ENCODE measurements at places on chromosomes 12 and 14.

DNA sequence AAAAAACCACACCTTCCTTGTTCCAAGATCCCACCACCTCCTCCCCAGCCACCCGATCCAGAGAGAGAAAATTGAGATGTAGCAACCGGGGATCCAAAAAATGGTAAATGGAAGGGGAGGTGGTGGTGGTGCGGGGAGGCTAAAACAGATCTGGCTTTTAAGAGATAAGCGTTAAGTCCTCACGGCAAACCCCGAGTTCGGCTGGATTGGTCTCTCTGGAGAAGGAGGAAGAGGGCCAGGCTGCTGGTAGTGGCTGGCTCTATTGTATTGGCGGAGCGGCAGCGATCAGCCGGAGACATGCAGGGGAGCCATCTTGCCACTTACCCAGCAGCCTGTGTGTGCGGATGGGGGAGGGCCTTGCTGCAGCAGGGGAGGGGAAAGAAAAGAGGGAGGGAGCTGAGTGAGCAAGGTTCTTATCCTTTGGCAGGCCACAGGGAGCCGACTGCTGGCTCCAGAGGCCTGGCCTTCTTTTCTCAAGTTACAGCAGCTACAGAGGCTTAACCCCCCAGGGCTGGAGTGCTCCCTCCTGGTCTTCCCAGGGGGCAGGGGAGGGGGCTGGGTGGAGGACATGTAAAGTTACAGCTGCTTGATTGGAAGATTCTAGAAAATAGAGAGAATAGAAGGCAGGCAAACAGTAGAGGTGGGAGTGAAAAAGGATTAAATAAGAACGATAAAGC, 14.1 kb upstream of the CDH24 start:
- DNase-seq = no peak

DNA sequence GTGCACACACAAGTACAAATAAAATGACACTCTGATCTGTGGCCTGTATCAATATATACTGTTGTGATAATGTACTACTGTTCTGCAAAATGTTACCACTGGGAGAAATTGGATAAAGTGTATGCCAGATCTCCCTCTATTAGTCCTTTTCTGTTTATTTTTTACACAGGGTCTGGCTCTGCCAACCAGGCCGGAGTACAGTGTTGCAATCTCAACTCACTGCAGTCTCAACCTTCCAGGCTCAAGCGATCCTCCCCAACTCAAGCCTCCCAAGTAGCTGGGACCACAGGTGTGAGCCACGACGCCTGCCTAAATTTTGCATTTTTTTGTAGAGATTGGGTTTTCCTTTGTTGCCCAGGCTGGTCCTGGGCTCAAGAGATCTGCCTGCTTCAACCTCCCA, 1.9 kb downstream of the NT5DC3 start:
- no peak for DNase-seq

DNA sequence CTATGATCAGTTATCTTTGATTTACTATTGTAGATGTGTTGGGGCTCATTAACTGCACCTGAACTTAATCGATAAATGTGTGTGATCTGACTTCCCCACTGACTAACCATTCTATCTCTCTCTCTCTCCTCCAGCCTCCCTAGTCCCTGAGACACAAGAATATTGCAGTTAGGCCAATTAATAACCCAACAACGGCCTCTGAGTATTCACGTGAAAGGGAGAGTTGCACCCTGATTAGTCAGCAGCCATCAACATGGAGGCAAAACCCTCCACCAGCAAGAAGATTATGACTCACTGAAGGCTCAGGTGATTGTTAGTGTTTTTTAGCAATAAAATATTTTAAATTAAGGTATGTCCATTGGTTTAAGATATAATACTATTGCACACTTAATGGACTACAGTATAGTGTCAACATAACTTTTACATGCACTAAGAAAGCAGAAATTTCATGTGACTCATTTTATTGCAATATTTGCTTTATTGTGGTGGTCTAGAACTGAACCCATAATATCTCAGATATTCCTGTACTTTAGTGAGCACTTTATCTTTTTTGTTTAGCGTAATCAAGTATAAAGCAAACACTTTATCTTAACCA, 77.1 kb upstream of the PTGDR start:
- no peak for DNase-seq

- no peak for DNase-seq
These were observed 23.5 kb upstream of the PYGL start for GRCh38 chr14:50967790-50968189.

GRCh38 chr12:131437706-131438492, 273.0 kb upstream of the SFSWAP start:
- no peak for DNase-seq

Measured in T47D (cell line).